ENCODE measurements at places on chromosomes 12 and 14.

DNA sequence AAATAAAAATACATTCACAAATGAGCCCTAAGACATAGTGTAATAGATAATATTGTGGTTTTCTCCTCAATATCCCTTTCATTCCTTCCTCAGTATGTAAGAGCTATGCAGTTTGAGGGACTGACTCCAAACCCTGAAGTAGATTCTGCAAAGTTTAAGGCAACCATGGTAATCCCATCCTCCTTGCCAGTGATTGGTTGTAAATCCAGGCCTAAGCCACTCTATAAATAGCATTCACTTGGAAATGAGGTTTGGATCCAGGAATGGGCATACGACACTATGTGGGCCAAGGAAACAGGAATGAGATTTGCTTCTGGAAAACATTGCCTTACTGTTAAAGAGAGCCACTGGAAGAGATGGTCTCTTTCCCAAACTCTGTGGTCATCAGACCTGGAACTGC lies 468.7 kb upstream of the SOX5 start:
- no peak for DNase-seq

GRCh38 chr12:117284140-117284539 lies 77.3 kb downstream of the NOS1 start:
- DNase-seq, result no peak

GRCh38 chr12:28484156-28484555 lies 293.9 kb downstream of the CCDC91 start:
- DNase-seq, result no peak

DNA sequence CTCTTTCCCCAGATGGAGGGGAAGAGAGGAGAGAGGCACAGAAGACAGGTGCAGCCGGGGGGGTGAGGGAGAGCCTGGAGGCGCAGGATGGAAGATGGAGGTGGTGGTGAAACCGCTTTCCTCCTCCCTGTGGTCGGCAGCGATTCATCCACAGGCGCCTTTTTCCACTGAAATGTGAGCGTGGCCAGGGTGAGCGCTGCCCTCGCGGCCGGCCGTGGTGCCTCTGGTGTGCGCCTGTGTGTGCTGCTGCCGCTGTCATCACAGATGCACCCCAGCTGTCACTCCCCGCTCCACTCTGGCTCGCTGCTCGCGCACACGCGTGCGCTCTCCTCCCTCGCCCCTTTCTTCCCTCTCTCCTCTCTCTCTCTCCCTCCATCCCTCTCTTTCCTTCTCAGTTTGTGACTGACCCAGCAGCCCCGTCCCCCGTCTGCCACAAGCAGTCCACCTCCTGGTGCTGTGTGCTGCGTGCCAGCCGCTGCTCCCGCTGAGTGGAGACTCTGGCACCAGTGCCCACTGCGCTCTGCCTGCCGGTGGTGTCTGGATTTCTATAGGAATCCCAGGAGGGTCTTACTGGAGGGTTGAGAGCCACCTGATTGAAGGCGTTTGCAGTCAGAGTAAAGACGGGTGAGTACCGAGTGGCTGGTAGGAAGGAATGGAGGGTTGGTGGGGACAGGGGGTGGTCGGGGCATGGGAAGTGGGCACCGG lies at the start of gene LRTM2:
Gene LRTM2 (plus strand): TSS at position 375 of the 705 bp plus-strand sequence. CDS start 7,584 bp downstream, outside the sequence.
- DNase-seq, result no peak

- DNase-seq, result peak; percentile 65
Observed at GRCh38 chr12:3551976-3552725, 61.1 kb downstream of the PRMT8 start.

DNA sequence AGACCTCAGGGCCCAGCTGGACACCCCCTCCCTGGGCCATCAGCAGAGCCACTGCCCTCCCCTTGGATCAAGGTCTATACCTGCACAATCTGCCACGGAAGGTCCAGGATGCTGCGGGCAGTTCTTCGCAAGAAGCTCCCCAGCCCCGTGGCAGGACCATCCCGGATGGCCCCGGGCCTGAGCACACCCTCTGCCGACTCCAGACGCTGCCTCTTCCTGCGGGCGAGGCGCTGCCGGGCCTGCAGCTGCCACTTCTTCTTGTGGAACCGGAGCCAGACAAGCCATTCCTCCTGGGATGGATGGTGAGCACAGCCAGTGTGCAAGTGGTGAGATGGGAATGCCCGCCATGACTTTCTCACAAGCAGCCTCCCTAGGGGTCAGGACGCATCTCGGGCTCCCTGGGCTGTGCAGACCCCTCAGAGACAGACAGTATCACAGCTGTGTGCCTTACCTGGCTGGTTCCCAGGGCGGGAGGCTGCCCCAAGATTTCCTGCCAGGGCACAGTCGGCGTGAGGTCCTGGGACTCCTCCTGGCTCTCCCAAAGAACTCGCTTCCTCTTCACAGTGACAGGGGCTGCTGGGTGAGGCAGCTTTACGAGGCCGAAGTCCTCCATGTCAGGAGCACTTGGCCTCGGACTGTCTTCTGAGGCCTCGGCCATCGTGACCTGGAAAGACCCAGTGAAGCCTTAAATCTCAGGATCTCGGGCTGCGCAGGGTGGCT lies 30.8 kb downstream of the P2RX2 start:
- DNase-seq, result no peak

- DNase-seq, result no peak
Observed at GRCh38 chr12:19646599-19646998, 207.3 kb downstream of the AEBP2 start.

DNA sequence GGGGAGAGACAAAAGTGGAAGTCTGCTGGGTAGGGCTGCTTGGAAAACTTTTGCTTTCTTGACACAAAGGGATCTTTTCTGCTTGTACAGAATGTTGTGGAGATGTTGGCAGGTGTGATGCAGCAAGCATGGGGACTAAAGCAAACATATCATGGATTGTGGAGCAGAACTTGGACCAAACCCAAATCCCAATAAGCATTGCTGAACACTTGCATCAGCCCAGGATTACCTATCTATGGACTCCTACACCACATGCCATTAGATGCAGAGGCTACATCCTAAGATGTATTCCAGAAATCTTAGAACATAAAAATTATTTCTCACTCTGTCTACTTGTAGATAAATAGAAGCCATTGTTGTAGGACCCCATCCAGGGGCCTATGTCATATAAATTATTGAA lies 44.7 kb upstream of the RERG start:
- DNase-seq, result no peak

- DNase-seq, result no peak
Observed at GRCh38 chr12:65372574-65372973, 94.1 kb downstream of the MSRB3 start.

DNA sequence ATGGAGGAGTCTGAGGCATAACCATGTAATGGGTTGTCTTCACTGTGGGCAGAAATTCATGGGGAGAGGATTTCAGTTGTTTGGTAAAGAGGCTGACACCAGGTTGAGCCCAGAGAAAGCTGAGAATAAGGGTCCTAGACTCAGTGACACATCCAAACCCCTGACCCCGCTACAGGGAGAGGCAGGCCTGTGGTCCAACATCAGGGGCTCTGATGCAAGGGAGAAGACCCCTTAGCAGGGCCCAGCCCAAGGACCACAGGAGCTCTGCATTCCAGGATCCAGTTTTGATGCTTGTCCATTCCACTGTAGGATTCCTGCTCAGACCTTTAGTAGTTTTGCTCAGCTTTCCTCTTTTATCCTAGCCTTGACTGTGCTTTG lies 15.5 kb downstream of the GPR68 start:
- no peak for DNase-seq

DNA sequence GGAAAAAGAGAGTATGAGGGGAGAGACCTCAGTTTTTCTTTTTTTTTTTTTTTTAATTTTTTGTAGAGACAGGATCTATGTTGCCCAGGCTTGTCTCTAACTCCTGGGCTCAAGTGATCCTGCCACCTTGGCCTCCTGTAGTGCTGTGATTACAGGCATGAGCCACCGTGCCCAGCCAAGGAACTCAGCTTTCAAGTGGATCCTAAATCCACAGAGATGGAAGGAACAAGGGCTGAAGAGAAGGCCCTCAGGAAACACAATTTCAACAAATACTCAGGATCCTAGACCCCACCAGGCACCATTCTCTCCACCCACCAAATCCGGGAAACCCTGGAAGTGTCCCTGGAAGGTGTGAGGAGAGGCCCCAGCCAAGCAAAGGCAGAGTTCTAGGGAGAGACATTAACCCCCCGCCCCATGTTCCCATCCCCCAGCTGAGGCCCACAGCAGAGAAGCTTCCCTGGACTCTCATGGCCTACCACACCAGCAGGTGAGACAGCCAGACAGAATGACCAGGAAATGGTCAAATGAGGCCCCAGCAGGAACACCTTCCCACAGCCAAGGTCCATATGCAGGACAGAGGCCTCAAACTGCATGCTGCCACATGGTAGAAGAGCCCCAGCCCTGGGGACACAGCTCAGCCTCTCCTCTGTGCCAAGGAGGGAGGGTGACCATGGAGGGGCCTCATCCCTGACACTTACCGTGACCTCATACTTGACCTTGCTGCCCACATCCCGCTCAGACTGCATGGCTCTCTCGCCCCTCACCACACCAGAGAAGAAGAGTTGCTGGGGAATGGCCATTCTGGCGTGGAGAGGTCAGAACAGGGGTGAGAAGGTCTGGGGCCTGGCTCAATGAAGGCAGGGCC lies 14.1 kb downstream of the ITGA7 start:
- no peak for DNase-seq

- no peak for DNase-seq
Observed at GRCh38 chr12:132211816-132212215, 67.6 kb downstream of the NOC4L start.

- DNase-seq, result no peak
Observed at GRCh38 chr14:74348735-74349463, 628 bp downstream of the VRTN start.

DNA sequence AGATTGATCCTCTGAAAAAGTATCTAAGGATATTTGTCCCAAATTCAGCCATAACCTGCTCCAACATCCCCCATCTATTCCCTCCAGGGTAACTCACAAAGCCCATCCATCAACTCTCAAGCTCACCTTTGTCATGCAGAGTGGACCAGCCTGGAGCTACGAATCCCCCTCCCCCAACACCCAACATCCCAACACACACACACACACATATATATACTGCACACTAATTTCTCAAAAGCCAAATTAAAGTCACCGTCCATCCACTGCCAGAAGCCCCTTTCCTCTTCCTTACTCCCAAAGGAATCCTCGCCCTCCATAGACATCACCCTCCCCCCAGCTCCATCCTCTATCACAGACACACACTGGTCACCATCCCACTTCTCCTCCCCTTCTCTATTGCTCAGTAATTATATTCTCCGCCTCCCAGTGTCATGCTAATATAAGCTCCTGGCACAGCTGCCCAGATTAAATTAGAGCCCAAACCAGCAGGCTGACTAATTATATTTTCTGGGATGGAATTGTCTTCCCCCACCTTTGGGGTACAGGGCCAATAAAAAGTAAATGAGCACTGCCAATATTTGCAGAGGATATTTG lies 13.5 kb upstream of the TESPA1 start:
- no peak for DNase-seq

- DNase-seq, result no peak
Observed at GRCh38 chr14:59395672-59396071, 69.5 kb downstream of the GPR135 start.

GRCh38 chr12:59040043-59040442 lies 119.7 kb upstream of the LRIG3 start:
- DNase-seq, result no peak

GRCh38 chr12:113318900-113319628 lies 15.8 kb downstream of the SLC8B1 start:
- DNase-seq, result no peak

DNA sequence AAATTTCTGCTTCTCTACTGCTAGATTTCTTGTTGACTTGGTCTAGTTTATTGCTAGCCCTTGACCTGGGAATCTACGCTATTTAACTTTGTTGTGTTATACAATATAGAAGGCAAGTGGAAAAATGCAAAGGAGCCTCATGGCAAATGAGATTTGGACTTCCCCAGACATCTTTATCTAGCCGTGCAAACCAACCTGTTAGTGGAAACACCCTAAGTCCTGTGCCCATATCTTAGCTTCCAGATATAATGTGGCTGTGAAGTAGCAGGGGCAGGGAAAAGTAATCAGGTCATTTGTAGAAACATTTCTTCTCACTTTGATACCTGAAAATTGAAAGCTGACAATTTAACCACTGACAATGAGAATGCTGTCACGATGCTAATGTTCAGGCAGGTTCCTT lies 90.7 kb upstream of the ATP2B1 start:
- no peak for DNase-seq

- peak; percentile 82 for DNase-seq
Observed at GRCh38 chr12:29148911-29149690, at the start of gene FAR2. Gene FAR2, plus strand, starts transcription at chr12:29149278. Its CDS starts 121,172 bp downstream, at chr12:29270450.

- DNase-seq, result no peak
Observed at GRCh38 chr12:1518591-1519516, 75.5 kb downstream of the FBXL14 start.

- no peak for DNase-seq
Observed at GRCh38 chr14:36478782-36479181, 41.2 kb downstream of the NKX2-1 start.

GRCh38 chr12:94594443-94594825 lies 55.9 kb downstream of the TMCC3 start:
- DNase-seq, result no peak

GRCh38 chr14:51862176-51862796 lies 1.9 kb downstream of the GNG2 start:
- DNase-seq, result no peak

- DNase-seq, result no peak
Observed at GRCh38 chr12:108814462-108815211, 42.7 kb downstream of the SSH1 start.

DNA sequence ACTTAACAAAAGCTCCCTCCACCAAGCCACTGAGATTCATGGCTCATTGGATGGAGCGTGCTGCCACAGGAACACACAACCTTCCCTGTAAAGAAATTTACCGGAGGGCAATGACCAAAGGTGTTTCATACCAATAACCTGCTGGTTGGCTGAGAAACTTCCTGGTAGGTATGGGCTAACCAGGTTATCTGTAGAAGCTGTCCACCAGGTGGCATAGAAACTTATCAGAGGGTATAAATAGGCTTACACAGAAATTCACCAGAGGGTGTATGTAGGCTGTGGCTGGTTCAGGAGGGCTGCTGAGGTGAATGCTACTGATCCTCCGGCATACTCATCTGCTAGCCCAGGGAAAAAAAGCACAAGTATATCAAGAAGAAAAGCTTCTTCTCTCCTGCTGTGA lies 27.1 kb upstream of the MTERF2 start:
- DNase-seq, result no peak

DNA sequence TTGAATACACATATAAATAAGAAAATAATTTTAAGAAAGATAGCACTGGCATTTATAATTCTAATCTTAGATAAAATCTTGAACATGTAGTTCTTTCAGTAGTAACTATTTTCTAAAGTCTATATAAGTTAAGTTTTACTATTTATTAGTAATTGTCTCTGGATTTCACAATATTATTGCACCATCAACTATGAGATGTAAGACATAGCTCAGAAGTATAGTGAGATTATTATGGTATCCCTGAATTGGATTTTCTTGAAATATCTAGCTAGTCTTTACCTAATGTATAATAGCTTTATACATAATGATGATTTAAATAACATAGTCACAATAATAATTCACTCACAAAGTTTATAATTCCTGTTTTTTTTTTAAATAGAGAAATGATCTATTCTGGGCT lies 6.7 kb downstream of the CLEC12A start:
- no peak for DNase-seq
